ENCODE measurements at places on chromosomes 12 and 14. TPM values are rescaled to one million over a fixed set of nuclear protein-coding genes. Genes with fewer than 3 reads are reported as not detected.

- peaks cover 5% of the 10 kb centered on the region for H3K27me3 ChIP-seq
- H3K36me3 ChIP-seq, result no peaks in the 10 kb centered on the region
- H3K4me3 ChIP-seq, result no peak overlapping the region
- no peaks in the 10 kb centered on the region for H3K4me1 ChIP-seq
- DNase-seq, result no peak
These were observed 47.8 kb upstream of the RERG start for GRCh38 chr12:15268927-15269552.

- H3K36me3 ChIP-seq, result no peaks in the 10 kb centered on the region
- H3K27me3 ChIP-seq, result no peaks in the 10 kb centered on the region
- DNase-seq, result no peak
- H3K4me3 ChIP-seq, result peak overlapping the region; percentile 82
These were observed 39.7 kb upstream of the GZMB start for GRCh38 chr14:24673534-24674203.

DNA sequence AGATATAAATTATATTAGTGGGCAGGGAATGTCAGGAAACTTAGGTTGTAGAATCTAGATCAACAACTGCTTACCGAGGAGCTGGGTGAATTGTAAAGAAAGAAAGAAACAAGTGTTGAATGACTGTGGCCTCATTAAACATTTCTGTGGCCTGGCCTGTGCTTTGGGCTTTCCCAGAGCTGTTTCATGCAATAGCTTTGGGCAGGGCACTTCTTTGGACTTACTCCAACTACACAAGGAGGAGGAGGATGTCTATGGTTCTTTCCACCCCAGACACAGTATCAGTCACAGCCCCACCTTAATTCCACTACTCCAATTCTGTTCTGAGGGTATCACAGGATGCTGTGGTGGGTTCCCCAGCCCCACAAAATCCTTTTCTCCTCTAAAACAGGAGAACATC is 38.0 kb downstream of the DPF3 start:
- no peaks in the 10 kb centered on the region for H3K27me3 ChIP-seq
- DNase-seq, result no peak
- H3K4me1 ChIP-seq, result peaks cover 16% of the 10 kb centered on the region
- H3K36me3 ChIP-seq, result peaks cover 15% of the 10 kb centered on the region

DNA sequence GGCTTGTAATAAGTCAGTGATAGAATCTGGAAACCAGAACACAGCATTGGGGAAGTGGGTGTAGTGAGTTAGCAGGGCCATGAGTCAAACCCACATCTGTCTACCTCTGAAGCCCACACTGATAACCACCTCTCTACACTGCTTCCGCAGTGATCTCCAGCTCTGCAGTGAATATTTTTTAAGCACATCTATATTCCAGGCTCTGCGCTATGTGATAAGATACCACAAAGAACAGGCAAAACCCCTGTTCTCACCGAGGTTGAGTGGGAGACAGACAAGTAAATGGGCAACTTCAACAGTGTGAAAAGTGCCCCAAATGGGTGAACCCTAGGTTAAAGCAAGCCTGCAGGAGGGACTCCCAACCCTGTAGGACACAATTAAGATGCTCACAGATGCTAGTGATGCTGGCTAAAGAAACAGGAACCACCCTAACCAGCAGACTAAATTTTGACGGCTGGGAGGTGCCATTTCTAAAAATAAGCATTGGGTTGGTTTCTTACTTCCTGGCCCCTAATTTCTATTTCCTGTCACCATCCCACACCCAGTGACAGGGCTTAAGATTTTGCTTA is 375.0 kb downstream of the DPF3 start:
- no peak for DNase-seq
- H3K27me3 ChIP-seq, result no peaks in the 10 kb centered on the region
- peaks cover 4% of the 10 kb centered on the region for H3K36me3 ChIP-seq
- peak overlapping the region; percentile 96 for H3K27ac ChIP-seq
- H3K4me3 ChIP-seq, result peak overlapping the region; percentile 74

DNA sequence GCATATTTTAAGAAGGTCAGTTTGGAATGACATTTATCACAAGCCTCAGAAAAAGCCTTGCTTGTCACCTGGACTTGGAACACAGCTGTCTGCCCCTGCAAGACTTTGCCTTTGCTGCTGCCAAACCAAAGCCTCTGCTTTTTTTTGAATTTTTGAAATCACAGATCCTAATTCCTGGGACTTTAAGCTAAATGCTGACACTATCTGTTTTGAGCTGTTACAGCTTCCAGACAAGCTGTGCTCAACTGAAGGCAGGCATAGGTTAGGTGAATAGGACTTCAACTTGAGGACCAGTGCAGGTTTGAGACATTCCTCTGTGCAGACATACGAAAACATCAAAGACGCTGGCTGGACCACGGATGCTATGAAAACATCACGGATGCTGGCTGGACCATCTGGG is 11.3 kb upstream of the CDKN3 start:
- no peak overlapping the region for H3K27ac ChIP-seq
- no peak for DNase-seq

- peaks cover 32% of the 10 kb centered on the region for H3K4me1 ChIP-seq
- DNase-seq, result no peak
- no peaks in the 10 kb centered on the region for H3K36me3 ChIP-seq
- H3K27me3 ChIP-seq, result no peaks in the 10 kb centered on the region
- no peak overlapping the region for H3K4me3 ChIP-seq
These were observed 13.1 kb downstream of the CFAP54 start for GRCh38 chr12:96502477-96502876.

DNA sequence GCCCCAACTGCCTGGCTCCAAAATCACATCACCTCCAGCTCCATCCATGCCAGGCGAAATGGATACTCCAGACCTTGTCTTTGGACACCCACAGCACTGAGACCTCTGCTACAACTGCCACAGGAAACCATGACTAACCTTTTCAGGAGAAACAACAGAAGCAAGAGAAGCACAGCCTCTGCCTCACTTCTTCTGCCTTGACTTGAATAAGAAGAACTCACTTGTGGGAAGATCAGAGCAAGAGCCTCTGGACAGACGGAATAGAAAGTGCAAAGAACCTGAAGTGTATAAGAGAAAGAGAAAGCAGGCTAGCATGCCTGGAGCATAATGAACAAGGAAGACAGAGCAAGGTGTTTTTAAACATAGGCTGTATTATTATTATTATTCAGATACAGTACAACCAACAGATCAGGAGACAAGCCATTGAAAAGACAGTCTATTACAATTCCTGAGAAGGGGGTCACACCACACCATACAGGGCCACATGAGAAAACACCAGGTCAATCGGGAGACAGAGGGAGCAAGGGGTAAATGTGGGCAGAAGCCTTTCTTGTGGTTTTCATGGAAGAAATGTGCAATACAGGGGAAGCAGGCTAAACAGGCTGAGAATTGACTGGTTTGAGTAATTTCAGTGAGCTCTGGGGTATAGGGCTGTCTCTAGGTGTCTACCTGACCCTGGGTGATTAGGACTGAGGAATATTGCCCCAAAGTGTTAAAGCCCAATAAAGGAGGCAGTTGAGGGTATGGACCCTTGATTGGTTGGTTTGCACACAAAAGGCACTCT is 7.4 kb upstream of the OR10P1 start:
- no peak overlapping the region for H3K4me3 ChIP-seq
- no peak for DNase-seq
- H3K36me3 ChIP-seq, result no peaks in the 10 kb centered on the region
- H3K4me1 ChIP-seq, result no peaks in the 10 kb centered on the region

GRCh38 chr12:104303538-104304151 is at the start of gene EID3:
Gene EID3, plus strand, starts transcription at chr12:104303739. Its CDS starts 196 bp downstream, at chr12:104303935.
- peak within 1 kb of the TSS; percentile 94 for H3K4me3 ChIP-seq
- H3K4me1 ChIP-seq, result peaks cover 37% of the 10 kb centered on the region
- H3K27me3 ChIP-seq, result no peaks in the 10 kb centered on the region
- peak within 1 kb of the TSS; percentile 93 for H3K27ac ChIP-seq
- H3K36me3 ChIP-seq, result peaks cover 31% of the 10 kb centered on the region

DNA sequence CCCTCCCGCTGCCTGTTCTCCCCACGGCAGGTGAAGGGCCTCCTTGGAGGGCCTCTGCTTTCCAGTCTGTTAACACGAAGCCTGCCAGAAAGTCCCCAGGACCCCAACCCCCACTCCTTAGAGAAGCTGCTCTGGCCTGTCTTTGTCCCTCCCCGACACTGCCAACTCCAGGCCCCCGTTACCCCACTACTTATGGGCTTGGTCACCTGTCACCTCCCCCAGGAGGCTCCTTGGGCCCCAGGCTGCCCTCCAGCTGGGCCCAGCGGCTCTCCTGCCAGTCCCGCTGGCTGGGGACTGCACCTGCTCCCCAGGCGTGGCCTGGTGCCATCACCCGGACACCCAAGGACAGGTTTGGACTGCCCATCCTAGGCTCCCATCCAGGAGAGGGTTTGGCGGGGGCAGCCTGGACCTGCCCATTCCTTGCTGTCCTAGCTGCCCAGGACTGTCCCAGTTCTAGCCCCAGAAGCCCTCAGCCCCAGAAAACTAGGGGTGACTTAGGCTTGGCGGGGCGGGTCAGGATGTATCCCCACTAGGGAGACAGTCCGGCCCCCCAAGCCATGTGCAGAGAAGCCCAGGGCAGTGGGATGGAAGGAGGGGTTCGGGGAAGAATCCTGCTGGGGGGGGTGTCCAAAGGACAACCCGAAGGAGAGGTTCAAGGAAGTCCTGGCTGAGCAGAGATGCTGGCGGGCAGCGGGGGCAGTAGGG is 155.7 kb upstream of the C14orf180 start:
- DNase-seq, result no peak
- H3K4me3 ChIP-seq, result no peak overlapping the region
- H3K27ac ChIP-seq, result no peak overlapping the region
- H3K36me3 ChIP-seq, result no peaks in the 10 kb centered on the region

SDR9C7 gene
- not detected for total RNA-seq

ZFHX2 gene
- 2.2 TPM for total RNA-seq

DNA sequence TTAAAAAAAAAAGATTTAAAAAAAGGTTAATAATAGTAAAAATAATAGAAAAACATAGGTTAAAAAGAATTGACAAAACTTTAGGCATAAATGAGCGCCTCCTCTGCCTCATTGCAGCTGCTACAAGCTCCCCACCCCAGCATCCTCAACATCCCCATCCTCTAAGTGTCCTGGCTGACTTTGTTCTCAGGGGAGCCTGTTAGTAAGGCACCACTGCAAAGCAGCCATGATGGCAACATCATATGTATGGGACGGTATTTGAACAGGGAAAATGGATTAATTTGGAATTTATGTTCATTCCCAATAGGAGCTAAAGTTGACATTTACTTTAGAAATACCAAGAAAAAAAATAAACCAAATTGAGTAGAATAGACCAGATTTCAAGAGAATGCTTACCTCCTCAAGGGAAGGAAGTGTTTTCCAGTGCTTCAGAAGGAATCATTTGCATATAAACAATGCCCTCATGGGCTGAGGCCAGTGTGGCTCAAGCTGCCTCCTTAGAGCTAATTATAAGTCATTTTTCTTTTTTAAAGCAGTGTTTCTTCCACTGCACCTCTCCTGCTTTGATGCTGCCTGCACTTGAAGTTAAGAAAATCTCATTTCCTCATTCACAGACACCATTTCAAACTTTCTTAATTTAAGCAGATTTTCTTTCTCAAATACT is 59.6 kb downstream of the DACT1 start:
- H3K27ac ChIP-seq, result no peak overlapping the region
- no peaks in the 10 kb centered on the region for H3K27me3 ChIP-seq
- H3K36me3 ChIP-seq, result no peaks in the 10 kb centered on the region
- no peak overlapping the region for H3K4me3 ChIP-seq
- DNase-seq, result no peak

DNA sequence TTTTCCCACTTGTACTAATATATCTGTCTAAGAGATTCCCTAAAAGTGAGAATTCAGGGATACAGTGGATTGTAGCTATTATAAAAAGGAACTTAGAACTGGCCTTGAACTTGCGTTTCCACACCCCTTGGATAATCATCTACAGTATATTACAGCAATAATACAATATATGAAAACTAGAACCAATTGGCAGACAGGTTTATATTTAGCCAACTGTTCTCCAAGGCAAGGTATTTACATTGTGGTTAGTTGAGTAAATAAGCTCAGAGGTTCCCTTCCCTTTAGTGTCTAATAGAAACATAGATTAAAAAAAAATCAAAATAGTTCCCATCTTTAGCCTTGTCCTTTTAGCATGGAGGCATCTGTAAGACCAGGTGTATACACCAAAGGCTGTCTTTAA is 42.1 kb downstream of the LIMA1 start:
- DNase-seq, result no peak
- no peaks in the 10 kb centered on the region for H3K36me3 ChIP-seq
- no peak overlapping the region for H3K27ac ChIP-seq

DNA sequence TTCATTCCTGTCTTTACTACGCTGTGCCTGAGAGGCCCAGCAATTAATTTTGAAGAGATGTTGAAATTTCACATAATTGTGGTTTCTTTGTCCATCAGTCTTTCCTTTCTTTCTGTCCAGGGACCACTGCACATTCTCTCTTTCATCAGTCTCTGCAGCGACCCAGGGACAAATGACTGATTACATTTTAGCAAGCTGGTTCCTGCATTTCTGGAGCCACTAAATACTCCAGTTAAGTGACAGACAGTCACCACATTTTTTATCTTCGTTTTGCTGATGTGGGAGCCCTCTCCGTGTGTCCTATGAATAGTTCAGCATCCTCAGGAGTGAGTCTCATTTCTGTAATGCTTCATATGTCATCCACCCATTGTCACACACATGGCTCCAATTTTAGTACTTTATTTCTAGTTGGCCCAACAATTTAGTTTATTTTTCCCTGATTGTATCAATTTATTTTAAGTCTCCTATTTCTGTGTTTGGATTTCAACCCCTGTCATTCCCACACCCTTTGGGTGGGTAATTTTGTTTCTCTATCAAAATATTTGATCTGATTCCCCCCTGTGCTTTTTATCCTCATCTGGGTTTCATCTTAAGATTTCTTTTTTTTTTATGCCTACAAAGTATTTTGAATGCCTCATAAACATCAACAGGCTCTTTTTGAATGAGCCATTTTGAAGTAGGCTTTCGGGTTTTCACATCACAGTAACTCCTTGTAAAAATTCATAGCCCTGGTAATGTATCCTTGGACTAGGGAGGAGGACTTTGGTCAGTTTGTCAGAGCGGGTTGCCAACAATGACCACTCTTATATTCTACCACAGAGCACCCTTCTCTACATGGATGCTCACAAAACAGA is 1196.5 kb downstream of the GALC start:
- no peak overlapping the region for H3K27ac ChIP-seq
- no peak overlapping the region for H3K4me3 ChIP-seq
- H3K36me3 ChIP-seq, result no peaks in the 10 kb centered on the region
- no peaks in the 10 kb centered on the region for H3K27me3 ChIP-seq
- no peak for DNase-seq

COPZ1 gene
- 120 TPM for total RNA-seq

DNA sequence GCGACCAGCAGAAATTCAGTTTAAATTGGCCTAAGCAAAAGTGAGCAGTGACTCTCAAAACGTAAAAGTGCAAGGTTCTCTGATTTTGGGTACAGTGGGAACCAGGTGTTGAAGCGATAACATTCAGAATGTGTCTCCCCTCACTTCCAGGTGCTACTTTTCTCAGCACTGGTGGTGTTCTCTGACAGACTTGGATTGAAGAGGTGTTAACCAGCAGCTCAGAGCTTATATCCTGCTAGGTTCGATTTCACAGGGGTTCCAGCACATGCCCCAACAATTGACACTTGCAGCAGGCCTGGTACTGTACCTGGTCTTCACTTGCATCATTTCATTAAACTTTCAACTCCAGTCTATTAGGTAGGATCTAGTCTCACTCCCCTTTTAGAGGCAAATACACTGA is 680.2 kb downstream of the VRK1 start:
- no peak for DNase-seq
- H3K4me1 ChIP-seq, result no peaks in the 10 kb centered on the region
- no peak overlapping the region for H3K27ac ChIP-seq
- H3K36me3 ChIP-seq, result no peaks in the 10 kb centered on the region
- H3K27me3 ChIP-seq, result no peaks in the 10 kb centered on the region
- H3K4me3 ChIP-seq, result no peak overlapping the region

PPP1R36 gene
- total RNA-seq, result not detected

PRKCH gene
- total RNA-seq, result 4.7 TPM

All from activated B cell treated with CpG ODN at 0.5 μM for 24 hours (primary cell).